ENCODE measurements at places on chromosomes 6 and 20. TPM values are rescaled to one million over a fixed set of nuclear protein-coding genes. Genes with fewer than 3 reads are reported as not detected.
A peak's percentile ranks its signal among the peaks of the same experiment; 100 is the strongest.

DNA sequence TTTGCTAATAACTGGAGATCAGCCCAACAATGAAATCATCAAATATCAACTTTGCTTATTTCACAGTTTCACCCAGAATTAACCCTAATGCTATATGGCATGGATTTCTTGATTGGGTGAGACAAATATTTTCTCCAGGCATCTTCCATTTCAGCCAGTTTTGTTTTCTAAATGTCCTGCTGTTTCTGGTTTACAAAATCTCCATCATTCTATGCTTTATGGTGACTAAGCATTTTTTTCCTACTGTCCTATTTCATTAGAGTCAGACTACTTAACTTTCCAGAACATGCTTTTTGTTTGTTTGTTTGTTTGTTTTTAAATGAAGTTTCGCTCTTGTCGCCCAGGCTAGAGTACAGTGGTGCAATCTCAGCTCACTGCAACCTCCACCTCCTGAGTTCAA is 59.5 kb upstream of the EXOC2 start:
- DNase-seq = no peak

GRCh38 chr20:5529331-5530148 is 212.8 kb upstream of the PROKR2 start:
- DNase-seq = peak; percentile 82

DNA sequence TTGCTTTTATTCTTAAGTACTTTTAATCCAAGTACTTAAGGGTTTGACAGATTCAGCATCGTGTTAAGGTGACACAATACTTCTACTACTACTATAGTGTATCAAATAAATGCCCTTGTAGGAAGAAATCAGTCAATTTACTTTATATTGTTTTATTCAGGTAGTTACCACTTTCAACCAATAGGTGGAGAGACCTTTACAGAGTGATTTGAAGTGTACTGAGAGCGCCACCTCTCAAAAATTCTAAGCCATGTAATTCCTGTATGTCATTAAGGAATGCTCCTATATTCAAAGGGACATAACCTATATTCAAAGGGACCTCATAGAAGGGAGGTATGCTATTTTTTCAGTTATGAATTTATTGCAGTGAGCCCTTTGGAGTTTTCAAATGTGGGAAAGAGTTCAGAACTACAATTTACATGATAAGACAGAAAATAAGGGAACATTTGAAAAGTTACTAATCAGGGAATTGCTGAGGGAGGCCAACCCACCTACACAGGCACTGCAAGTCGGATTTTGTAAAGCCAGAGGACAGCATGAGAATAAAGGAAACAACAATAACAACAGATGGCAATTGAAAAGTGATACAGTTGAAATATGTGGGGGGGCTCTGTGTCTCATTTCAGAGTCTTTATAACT is 955.6 kb downstream of the TBC1D32 start:
- DNase-seq = no peak

Gene DCDC2
- total RNA-seq = not detected

DNA sequence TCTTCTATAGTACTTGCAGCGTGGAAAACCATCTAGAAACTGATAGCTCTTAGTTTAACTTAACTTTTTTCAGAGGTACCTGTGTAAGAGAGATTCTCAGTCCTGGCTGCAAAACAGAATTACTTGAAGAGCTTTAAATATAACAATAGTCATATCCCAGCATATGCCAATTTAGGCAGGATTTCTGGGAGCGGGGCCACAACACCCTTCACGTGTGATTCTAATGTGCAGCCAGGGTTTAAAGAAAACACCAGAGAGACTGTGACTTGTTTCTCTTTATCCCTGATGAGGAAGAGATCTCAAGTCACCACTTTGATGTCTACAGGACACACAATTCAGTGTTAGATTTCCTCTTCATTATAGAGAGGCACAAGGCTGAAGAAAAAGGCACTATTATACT is 103.7 kb downstream of the PDSS2 start:
- peak; percentile 49 for DNase-seq

- no peak for DNase-seq
Measured at GRCh38 chr6:27809067-27809938, 102.9 kb downstream of the OR2B2 start.

Gene PRRT1
- 1.8 TPM for total RNA-seq

DNA sequence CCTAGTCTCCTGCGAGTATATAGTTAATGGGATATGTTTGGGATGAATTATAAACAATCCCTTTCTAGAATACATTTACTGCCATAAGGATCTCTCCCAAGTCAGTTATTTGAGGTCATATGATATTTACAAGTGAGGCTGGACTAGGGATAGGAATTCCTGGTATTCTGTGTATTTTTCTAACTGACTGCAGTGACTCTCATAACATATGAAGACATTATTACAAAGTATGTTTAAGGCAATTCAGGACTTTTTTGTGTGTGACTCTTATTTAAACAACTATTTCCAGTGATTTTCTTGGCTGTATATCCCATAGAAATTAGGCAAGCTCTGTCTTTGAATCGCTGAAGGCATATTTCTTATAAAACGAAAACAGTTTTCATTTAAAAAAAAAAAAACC is 18.4 kb upstream of the TNFAIP3 start:
- DNase-seq = no peak

DNA sequence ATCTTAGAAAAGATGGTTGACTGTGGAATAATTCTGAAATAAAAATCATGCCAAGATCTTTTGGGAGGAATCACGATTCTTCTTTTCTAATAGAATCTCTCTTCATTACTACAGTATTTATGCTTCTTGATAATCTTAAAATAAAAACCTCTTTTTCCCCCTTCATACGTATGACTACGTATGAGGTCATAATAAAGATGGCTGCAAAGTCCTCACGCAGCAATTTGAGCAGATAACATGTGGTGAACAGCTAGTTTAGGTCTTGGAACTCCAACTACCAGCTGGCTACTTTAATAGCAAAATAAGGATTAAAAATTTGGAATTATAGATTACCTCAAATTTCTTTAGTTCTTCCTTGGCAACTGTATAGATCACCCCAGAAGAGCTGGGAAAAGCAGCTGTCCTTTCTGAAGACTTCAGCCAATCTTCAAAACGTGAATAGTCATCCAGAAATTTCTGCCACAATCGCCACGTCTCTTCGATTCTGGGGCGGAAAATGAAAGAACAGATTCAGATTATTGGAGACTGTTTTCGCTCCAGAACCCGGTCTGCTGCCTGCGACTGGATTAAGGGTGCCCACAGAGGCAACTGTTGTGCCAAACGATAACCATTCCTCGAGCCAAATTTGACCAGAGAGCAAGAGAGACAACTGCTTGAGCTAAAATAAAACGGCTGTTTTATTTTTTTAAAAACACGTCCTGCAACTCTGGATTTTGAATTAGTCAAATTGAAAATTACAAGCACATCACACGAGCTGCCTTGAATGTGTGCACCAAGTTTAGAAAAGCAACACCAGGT is 347.3 kb downstream of the ESR1 start:
- no peak for DNase-seq

All from right cardiac atrium (tissue), 5 donors.